ENCODE measurements at places on chromosomes 7 and 10.

DNA sequence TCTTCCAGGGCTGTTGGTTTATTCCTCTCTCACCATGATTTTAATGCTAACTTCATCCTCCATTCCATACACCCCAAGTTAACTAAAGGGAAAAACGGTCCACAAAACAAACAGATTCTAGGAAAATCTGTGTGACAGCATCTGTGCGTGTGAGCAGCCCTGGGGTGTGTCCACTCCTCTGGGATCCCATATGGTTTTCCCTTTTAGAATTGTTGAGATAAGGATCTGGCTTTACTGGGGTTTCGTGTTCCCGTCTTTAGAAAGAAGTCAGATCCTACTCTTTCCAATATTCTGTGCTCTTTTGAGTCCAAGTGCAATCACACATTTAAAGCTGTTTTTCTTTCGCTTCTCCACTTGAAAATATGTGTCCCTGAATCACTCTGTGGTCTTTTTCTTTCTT, 257.1 kb downstream of the KLF6 start:
- DNase-seq = no peak

DNA sequence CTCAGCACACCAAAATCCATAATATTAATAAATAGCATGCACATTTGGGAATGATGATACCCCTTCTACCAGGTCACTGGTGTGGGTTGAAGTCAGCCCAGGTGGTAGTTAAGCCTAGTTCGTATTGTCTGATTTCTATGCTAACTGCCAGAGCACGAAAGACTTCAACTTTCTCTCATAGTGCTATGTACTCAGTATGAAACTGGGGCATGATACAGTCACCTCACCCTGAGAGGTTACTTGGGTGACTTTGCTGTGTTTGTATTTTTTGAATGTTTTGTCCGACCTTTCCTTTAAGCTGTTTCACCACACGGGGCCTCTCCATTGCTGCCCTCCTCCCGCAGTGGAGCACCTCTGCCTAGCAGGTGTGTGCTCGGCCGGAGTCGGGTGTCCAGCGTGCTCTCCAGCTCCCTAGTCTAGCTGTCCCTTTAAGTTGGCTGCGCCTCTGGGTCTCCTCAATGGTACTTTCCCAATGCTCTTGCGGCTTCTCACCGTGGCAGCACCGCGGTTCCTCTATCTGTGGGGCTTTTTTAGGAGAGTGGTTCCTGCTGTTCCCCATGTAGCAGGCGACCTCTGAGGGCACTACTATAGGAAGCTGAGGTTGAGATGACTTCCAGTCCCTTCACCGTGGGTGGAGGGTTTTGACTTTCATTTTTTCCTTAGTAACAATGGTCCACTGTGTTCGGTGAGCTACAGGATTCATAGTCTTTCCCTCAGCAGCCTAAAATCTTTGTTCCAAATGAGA, 524.0 kb upstream of the PFKP start:
- DNase-seq = no peak

- DNase-seq = no peak
Observed at GRCh38 chr7:114740095-114740494, 181.8 kb upstream of the MDFIC start.

DNA sequence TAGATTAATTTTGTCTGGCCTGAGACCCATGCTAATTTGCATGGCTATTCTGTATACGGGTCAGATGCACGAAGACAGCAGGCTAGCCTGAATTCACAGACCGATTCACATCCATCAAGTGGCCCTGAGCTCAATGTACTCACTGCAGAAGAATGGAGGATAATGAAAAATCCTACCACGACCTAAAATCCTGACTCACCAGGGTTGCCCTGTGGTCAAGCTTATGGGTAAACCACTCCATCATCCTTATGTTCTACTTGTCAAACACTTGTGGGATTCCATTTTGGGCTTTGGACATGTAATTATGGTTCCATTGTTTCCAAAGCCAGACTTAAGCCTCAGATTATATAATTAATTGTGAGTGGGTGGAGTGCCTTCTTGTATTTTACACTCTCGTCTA, 110.4 kb upstream of the ZNF438 start:
- no peak for DNase-seq

GRCh38 chr7:988963-989529, 6.1 kb downstream of the CYP2W1 start:
- DNase-seq = no peak

DNA sequence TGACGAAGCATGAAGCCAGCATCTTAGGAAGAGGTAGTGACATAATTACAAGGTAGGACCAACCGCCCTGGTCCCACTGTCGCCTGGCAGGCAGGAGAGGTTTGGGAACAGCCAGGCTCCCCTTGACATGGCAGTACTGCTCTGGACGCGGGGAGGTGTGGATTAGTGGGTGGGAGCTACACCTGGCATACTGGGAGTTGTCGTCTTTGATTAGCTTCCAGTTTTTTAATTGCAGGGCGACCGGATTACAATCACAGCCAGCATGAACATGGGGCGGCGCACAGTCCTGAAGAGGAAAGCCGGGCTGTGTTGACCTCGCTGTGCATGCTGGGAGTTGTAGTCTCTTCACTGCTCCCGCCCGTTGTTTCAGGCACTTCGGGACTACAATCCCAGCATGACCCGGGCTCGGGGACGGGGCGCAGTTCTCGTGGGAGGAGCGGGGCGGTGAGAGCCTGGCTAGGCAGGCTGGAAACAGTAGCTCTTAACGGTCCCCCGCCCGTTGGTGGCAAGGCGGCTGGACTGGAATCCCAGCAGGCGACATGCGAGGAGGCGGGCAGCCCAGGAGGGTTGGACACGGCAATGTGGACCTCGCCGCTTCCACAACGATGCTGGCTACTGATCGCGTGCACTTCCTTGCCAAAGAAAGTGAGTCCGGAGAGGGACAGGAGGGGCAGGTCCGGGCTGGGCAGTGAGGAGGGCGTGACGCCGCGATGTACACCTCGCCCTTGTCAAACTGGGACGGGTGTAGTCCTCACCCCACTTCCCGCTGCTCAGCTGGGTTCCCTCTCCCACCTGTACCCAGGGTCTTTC, 98.0 kb upstream of the ZNF722 start:
- DNase-seq = no peak

DNA sequence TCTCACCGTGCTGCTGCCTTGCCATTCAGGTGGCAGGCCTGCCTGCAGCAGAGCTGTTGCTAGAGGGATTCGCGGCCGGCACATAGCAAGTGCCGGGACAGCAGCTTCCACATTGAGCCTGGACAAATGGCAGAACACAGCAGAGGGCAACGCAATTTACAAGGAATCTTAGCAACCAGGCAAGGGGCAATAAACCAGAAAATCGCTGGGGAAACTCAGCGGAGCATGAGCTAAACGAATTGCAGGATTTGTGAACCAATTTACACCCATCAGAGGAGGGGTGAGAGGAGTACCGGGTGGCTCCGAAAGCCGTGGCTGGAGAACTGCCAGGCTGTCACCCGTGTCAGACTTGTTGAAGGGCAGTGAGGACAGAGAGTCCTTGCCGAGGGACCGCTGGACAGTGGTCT, 58.6 kb upstream of the LOXL4 start:
- DNase-seq = peak; percentile 87

DNA sequence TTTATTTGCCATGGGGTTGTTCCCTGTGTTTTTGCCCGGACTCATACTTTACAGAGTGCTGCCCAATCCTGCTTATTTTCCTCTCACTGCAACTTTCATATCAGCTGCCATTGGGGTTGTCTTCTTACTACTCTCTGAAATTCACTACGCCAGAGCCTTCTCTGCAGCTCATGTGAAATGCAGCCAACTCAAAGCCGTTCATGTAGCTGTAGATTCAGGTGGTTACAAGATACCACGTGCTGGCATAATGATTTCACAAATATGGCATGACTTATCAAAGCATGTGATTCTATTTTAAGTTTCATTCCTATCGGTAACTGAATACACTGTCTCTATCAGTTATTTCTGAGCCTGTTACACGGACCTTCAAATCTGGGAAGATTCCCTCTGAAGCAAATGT, 130.3 kb upstream of the WNT16 start:
- no peak for DNase-seq

- DNase-seq = no peak
Observed at GRCh38 chr7:104967595-104967994, 46.4 kb upstream of the KMT2E start.

- no peak for DNase-seq
Observed at GRCh38 chr10:132443605-132443982, 46.6 kb downstream of the PWWP2B start.

- DNase-seq = no peak
Observed at GRCh38 chr10:43124094-43124521, 14.1 kb upstream of the CSGALNACT2 start.

DNA sequence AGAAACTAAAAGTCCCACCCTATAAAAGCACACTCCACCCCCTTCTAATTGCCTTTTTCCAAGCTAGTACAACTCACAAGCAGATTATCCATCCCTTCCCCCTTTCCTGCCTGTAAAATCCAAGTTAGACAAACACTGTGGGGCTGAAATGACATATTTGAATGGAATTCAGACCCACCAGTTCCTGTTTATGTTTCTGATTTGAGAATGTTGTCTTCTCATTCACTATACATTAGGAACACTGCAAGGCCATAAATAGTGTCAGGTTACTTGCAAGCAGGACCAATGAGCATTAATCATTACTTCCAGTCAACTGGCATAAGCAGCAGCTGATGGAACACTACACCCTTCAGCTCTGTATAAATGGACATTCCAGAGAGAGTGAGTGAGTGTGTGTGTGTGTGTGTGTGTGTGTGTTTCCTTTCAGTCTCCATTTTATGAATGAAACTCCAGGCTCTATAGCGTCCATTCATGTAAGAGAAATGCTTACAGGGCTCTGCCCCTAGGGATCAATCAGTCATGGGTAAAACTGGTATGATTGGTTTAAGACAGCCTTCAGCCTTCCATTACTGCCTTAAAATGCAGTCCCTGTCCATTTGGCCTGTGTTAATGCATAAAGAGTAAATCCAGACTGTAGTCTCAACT, 69.3 kb downstream of the ETV1 start:
- peak; percentile 96 for DNase-seq

- DNase-seq = no peak
Observed at GRCh38 chr10:13787015-13787421, 200.3 kb downstream of the PRPF18 start.

GRCh38 chr7:29102558-29103151, 43.7 kb downstream of the CPVL start:
- DNase-seq = peak; percentile 82

- no peak for DNase-seq
Observed at GRCh38 chr7:70091362-70091761, 493.1 kb downstream of the AUTS2 start.

DNA sequence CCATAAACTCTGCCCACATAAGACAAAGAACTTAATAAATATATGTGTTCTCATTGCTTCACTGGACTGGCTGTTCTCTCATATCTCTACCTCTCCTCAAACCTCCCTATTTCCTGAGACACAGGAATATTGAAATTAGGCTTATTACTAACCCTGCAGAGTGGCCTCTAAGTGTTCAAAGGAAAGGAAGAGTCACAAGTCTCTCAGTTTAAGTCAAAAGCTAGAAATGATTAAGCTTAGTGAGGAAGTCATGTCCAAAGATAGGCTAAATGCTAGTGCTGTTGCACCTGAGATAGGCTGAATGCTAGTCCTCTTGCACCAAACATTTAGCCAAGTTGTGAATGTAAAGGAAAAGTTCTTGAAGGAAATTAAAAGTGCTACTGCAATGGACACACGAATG, 41.1 kb downstream of the GNAI1 start:
- DNase-seq = no peak

GRCh38 chr7:86768394-86768793, 124.7 kb downstream of the GRM3 start:
- DNase-seq = no peak

- DNase-seq = no peak
Observed at GRCh38 chr7:4140933-4141332, 541.2 kb upstream of the FOXK1 start.

DNA sequence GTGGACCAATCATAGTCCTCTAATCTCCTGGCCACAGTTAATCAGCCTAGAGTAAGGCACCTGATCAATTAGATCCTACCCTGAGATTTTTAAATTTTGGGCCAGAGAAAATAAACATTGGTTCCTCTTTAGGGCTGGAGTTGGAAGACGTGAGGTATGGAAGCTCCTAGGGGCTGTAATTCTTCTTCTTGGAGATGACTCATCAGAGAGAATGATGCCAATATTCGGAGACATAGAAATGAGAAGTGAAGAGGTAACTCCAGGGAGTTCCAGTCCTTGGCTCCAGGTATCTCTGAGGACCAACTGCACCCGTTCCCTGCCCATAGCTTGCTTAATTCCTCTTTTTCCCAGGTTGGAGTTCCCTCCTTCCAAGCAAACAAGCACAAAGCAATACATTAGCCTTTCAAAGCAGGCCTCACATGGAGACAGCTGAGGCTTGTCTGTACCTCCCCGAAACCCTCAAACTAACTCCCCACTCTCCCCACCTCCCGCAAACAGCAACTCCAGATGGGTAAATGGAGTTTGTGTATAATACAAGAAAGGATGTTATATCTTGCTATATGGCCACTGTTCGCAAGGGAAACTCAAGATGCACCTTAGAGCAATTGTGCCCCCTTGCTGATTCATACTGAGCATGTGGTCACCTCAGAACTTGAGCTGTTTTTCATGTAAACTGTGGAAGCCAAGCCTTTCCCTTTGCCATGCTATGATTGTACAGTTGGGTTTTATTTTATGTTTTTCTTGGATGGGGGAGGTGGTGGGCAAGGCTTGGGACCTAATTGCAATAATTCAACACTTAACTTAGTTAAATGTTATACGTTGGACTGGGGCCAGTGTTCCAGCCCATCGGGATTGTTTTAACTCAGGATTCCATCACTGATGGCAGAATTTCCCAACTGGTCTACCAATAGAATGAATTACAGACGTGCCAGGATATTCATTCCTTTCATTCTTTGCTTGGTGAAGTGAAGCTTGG, 29.3 kb downstream of the PIK3AP1 start:
- DNase-seq = no peak

- no peak for DNase-seq
Observed at GRCh38 chr7:29285444-29285793, 90.8 kb downstream of the CHN2 start.

DNA sequence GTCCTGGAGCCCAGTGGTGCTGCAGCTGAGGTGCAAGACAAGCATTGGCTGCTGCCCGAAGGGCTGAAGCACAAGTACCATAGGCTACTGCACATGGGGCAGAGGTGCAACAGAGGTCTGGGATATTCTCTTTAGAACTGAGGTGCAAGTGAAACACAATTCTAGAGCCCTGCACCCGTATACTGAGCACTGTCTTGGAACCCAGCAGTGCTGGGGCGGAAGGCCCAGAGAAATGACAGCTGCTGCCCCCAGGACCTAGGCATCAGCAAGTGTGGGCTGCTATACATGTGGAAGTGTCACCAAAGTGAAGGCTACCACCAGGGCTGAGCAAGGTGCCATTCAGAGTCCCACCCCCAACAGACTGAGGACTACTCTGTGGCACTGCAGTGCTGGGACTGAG, 393.6 kb upstream of the STEAP1 start:
- no peak for DNase-seq
